Hippocampal formation (tissue), 2 donors: ENCODE measurements at places on chromosomes 3 and 15.

DNA sequence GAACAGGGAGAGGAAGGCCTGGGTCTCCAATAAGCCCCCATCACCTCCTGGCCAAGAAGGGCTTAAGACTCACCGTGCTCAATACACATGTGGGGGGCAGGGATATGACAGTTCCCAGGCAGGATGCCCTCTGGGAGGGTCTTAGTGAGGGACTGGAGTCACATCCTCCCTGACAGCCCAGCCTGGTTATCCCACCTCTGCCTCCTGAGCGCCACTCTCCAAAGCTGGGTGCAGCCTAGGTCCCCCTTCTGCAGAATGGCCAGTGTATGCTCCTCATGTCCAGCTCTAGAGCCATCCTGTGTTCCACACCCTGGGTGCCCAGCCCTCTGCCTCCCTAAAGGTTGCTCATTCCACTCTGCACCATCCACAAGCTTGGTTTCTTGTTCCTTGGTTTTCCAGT, 1.2 kb upstream of the SHISA5 start:
- DNase-seq, result no peak

DNA sequence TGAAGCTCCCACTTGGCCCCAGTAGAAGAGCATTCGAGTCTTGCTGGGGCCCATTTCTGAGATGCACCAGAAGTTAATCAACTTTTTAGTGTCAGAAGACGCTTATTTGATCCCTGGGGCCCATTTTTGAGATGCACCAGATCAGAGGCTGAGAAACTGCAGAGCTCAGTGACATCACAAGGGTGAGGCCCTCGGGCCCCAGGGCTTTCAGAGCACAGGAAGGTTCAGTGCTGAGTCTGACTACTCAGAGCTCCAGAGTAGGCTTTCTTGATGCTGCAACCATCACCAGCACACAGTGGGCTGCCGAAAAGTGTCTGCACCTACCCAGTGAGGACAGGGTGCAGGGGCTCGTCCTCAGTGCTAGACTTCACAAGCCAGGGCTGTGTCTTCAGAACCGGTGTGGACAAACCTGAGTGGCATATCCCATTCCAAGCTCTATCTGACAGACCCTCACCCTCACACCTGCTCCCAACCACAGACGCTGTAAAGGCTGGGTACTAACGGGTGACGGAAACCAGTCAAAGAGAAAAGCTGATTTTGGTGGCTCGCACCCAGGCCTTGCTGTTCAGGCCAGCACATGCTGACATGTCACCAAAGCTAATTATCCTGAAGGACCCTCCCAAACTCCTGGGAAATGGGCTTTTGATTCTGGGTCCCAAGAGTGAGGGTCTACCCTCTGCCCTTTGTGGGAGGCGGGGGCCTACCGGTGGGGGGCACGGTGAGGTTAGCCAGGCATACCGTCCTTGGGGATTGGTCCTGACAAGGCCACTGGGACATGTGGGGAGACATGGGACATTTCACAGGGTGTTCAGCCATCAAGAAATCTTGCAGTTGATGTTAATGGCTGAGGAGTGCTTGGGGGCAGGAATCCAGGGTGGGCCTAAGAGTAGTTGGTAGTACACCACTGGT, 83.0 kb downstream of the PDCD6IP start:
- no peak for DNase-seq

GRCh38 chr3:50232303-50232702, 3.7 kb upstream of the GNAI2 start:
- no peak for DNase-seq

DNA sequence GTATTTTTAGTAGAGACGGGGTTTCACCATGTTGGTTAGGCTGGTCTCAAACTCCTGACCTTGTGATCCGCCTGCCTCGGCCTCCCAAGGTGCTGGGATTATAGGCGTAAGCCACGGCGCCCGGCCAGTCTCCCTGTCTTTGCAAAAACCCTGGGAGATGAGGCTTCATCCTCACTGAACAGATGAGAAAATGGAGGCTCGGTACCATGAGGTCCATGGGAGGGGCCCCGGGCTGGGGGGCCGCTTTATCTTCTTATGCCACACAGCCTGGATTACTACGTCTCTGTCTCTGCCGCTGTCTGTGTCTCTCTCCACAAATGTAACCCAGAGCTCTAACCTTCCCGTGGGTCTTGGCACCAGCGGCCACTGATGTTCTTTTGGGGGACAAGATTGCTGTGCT, 39.1 kb downstream of the ABTB1 start:
- DNase-seq, result no peak

DNA sequence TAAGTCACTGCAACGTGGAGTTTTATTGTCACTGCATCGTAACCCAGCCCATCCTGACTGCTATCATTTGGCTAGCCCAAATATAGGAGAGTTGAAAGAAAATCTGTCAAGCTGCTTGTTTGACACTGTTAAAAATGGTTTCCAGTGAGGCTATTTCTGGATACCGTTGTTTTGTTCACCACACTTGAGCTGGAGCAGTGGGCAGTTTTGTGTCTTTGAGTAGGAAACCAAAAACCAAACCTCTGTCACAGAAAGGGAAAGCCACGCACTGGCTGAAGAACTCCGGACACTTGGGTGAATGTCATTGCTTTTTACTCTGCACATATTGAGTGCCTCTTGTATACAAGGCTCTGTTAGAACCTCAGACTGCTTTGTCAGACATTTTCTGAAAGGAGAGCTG, 446.4 kb upstream of the CFAP20DC start:
- DNase-seq, result no peak

- DNase-seq, result peak; percentile 77
These were observed 29.3 kb downstream of the MTMR10 start for GRCh38 chr15:30962079-30962478.

DNA sequence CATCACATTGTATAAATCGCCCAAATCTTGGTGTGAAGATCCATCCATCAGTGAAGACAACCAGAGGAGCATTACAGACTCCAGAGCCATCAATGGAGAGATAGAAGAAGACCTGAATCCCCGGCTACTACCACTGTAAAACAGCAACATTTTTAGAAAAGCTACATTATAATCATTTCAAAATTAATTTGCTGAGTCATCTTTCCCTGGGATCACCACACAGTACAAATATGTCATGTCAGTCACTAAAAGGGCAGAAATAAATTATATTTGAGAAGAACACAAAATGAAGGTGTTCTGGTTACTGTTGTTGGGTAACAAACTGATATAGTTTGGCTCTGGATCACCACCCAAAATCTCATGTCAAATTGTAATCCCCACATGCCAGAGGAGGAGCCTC, 218.5 kb upstream of the STT3B start:
- DNase-seq, result no peak

DNA sequence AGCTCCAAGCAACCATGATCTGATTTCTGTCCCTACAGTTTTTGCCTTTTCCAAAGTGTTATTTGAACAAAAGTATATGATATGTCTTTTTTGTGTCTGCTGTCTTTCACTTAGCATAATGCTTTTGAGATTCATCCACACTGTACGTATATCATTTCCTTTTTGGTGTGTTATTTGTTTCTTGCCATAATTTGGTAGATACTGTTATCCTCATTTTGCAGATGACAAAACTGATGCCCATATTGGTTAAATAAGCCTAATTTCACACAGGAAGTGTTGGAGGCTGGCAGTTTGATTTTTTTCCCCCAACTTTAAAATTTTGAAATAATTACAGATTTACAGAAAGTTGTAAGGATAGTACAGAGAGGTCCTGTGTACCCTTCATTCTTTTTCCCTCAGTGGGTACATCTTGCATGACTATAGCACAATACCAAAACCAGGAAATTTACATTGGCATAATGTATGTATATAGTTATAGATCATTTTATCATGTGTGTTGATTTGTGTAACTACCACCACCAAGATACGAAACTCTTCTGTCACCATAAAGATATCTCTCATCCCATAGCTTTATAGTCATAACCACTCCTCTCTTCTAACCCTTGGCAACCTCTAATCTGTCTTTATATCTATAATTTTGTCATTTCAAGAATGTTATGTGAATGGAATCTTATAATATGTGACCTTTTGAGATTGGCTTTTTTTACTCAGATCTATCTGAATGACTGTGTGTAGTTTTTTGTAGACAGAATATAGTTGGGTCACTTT, 55.6 kb downstream of the RASA2 start:
- no peak for DNase-seq

- no peak for DNase-seq
These were observed 1751.2 kb downstream of the SI start for GRCh38 chr3:163327086-163327485.

DNA sequence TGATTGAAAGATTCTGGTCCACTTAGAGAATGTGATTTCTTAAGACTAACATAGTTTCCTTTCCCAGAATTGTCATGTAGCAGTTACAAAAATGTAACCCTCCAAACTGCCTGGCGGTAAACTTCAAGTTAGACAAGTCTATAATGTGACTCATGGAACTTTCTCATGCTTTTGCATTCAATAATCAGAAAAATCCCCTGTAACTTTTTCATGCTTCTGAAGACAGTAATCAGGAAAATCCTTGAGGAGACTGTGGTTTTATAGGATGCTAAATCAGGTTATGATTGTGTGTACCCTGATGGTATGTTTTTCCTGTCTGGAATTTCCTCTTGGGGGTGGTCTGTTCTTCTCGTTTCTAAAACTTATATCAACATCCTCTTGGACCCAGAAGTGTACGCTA, 74.0 kb upstream of the RARB start:
- no peak for DNase-seq

DNA sequence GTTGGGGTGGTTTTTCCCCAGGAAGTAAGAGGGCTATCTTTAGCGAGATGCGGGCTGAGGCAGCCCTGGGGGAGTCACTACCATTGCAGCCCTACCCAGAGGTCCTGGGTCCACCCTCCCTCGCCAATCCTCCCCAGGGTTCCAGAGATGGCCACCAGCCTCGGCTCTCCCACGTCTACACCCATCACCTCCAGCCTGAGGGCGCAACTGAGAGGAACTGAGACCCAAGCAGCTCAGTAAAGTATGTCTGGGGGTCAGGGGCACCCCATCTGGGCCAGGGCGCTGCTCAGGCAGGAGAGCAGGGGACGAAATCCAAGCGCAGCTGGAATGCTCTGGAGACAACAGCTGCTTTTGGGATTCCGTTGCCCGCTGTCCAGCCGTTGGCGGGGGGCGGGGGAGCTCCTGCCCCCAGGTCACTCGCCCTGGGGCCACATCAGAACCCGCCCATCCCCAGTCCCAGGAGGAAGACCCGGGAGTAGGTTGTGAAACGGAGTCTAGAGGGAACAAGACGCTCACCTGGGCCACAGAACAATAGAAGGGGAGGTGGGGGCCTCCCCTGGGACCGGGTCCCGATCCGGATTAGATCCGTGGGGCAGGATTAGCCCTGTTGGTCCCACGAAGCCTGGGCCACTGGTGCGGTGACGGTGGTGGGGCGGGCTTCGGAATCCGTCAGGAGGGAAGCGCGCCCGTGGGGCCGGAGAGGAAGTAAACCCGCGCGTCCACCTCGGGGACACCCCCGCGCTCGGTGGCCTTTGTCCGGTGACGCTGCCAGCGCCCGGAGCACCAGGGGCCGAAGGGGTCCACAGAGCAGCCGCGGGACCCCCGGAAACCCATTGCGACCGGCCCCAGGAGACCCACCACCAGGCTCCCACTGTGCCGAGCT, 1.4 kb upstream of the NDUFAF3 start:
- DNase-seq, result no peak

DNA sequence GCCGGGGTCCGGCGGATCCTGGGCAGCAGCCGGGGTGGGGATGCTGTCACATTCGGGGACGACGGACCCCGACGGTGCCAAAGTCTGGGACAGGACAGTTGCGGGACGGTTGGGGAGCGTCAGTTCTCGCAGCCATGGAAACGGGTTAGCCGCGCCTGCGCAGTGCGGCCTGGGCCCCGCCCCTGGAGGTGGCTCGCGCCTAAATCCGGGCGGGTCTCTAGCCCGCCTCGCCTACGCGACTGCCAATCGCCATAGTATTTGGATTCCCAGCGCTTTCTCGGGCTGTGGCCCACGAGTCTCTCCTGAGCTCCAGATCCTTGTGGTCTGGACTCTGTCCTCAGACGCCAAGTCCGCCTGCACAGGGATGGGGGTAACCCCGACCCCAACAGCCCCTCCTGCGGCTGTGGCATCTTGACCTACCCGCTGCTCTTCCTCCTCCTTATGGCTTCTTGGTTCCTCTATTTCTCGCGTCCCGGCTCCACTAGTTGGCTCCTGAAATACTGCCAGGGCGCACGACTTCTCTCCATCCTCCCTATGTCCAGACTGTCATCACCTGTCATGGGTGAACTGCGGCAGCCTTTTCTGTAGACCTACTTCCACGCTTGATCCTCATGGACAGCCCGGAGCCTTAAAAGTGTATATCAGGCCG, at the start of gene ZMYND10:
TSS of gene ZMYND10 (minus strand) at position 147 of the 649 bp plus-strand sequence. CDS start 153 bp downstream, outside the sequence.
- DNase-seq, result no peak

DNA sequence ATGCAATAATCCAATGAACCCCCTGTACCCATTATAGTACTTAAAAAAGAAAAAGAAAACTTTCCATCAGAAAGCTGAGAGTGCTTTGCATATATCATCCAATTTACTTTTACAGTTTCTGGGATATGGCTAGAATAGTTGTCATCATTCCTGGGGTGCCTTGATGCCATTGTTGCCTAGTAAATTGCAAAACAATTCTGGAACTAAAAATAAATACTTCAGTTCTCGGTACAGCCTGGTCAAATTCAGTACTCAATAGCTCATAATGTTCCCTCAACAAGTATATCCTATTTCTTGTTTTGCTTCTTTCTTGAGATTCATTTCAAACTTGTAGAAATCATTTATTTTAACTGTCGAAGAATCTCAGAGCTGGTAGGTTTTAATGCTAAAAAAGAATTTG, 334.7 kb upstream of the MDFIC2 start:
- no peak for DNase-seq

- no peak for DNase-seq
These were observed 4.6 kb upstream of the UQCRC1 start for GRCh38 chr3:48614044-48614443.

GRCh38 chr3:194330579-194330978, 20.5 kb downstream of the CPN2 start:
- no peak for DNase-seq

- no peak for DNase-seq
These were observed 47.6 kb downstream of the RHCG start for GRCh38 chr15:89448825-89449224.

- DNase-seq, result no peak
These were observed 16.2 kb downstream of the ANKUB1 start for GRCh38 chr3:149776170-149776569.

DNA sequence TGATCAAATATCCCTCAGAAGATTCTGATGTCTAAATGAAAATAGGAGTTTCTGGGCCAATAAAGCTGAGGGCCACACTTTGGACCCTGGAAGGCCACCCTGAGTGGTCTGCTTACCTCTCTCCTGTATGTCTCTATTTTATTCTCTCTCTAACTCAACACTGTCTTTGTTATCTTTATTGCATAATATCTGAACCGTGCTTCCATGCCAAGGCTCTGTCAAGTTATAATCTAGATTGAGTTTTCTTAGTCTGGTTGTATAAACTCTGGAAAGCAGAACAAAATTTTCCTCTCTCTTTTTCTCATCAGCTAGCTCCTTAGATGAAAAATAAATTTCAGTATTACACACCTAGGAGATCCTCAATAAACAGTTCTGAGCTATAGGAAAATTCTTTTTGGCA, 36.2 kb upstream of the ACTL6A start:
- DNase-seq, result no peak
